ENCODE measurements at places on chromosomes 13 and 19.

DNA sequence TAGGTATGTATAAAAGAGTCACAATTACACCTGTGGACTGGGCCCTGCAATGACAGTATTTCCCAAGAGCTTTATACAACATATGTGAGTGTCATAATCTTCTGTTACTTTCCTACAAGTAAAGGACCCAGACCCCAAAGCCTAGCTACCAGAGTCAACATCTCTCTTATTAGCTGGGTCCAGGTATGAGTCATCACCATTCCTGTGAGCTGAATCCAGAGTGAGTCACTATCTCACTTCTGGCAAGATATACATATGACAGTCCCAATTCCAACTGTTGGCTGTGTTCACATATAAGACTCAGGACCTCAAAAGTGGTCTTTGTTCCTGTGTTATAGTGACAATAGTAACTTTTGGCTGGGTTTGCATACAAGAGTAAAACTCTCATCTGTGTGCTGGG is 46.7 kb downstream of the ZNF729 start:
- DNase-seq: no peak

DNA sequence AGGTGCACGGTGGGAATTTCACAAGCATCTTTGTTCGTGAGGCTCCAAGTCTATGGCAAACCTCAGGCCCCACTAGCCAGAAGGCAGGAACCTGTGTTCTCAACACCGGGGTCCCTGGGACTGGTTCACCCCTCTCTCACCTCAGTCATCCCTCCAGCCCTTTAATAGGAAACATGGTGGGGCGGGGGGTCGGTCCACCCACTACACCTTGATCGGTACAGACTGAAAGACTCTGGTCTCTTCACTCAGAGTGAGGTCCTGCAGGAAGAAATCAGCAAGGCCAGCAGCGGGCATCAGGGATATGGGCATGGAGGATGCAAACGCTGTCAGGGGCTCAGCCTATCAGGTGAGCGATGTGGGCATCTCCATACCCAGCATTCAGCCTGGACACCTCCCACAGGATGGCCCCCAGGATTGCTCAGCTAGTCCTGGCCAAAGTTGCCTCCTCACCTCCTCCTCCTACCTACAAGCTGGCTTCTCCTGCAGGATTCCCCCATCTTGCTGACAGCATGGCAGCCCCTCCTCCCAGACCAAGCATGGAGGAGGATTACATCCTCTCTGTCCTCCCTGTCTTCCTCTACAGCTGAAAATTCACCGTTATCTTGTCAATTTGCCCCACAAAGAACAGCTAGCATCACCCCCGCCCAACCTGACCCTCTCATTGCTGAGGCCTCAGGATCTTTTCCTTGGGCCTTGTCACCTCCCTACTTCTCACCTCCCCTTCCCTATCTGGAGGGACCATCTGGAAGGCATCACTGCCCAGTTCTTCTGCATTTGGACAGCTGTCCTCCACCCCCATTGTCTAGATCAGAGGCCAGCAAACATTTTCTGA is 37.3 kb upstream of the CD33 start:
- DNase-seq: no peak

GRCh38 chr13:110244071-110244830 is 62.7 kb downstream of the COL4A1 start:
- no peak for DNase-seq

- DNase-seq: no peak
Measured at GRCh38 chr19:35752746-35753350, 4.0 kb downstream of the HSPB6 start.

DNA sequence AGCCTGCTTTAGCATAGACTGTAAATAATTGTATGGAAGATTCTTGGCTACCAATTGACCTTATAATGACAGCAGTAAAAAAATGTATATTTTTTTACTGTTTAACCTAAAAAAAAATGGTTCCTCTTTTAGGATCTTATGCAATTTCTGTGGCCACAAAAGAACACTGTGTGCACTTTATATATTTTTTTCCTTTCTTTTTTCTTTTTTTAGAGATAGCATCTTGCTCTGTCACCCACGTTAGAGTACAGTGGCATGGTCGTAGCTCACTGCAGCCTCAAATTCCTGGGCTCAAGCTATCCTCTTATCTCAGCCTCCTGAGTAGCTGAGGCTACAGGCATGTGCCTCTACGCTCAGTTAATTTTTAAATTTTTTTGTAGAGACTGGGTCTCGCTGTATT is 6.1 kb downstream of the FLT3 start:
- no peak for DNase-seq

GRCh38 chr13:39957868-39958677 is 302.6 kb downstream of the COG6 start:
- no peak for DNase-seq

GRCh38 chr13:39149896-39150295 is 111.6 kb downstream of the NHLRC3 start:
- no peak for DNase-seq

- DNase-seq: no peak
Measured at GRCh38 chr19:57682226-57682766, 519 bp downstream of the ZNF551 start.

- DNase-seq: no peak
Measured at GRCh38 chr13:114258589-114258988, 22.8 kb upstream of the UPF3A start.

DNA sequence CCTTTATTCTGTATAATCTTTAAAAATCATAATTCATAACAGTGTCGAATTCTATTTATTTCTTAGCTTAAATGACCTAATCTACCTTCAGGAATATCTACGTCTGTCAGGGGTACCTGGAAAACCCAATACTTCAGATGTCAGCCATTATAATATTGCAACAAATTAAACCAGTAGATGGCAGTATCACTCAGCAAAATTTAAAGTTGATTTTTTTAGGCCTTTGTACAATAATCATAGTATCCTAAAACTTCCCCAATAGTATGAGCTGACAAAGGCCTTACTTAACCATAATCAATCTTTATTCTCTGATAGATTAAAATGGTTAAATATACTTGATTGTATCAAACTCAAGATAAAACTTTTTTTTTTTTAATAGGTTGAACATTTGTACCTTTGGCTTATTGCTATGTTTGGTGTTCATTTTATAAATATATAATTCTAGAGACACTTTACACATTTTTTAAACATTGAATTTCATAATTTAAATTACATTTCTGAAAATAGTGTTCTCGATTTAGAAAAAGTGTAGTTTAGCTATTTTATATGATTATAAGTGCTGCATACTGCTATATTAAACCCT is 830.2 kb upstream of the SPRY2 start:
- DNase-seq: no peak

GRCh38 chr19:12796146-12797071 is 5.1 kb downstream of the JUNB start:
- DNase-seq: peak; percentile 47

DNA sequence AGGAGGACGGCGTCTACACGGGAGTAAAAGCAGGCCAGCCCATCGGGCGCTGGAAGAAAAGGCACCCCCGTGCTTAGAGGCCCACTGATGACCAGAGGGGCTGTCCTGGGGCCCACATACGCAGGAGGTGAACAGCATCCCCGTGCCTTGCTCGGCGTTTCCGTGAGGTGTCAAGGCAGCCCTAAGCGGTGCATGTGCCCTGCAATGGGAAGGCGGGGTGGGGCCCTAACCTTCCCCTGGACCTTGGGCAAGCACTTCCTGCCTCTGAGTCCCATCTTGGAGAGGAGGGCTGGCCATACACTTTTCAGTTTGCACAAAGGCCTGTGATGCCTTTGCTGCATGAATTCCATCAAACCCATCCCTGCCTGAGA is 47.8 kb upstream of the ATP11A start:
- DNase-seq: no peak

GRCh38 chr19:3945838-3946237 is 13.0 kb downstream of the NMRK2 start:
- no peak for DNase-seq

DNA sequence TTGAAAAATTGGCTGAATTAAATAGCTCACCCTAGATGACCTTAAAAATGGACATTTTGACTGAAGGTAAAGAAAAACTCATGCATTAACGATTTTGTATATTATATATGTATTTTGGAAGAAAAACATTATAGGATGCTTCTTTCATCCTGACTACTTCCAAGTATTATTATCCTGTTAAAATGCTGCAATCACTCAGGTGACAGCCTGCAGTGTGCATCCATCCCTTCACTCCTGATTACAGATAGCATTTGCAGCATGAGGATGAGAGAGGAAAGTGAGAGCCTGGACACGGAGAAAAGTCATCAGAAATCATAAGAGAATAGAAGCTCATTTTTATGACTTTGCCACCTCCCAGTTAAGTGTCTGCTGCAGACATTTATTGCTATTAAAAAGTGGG is 1055.6 kb downstream of the PCDH17 start:
- DNase-seq: no peak

DNA sequence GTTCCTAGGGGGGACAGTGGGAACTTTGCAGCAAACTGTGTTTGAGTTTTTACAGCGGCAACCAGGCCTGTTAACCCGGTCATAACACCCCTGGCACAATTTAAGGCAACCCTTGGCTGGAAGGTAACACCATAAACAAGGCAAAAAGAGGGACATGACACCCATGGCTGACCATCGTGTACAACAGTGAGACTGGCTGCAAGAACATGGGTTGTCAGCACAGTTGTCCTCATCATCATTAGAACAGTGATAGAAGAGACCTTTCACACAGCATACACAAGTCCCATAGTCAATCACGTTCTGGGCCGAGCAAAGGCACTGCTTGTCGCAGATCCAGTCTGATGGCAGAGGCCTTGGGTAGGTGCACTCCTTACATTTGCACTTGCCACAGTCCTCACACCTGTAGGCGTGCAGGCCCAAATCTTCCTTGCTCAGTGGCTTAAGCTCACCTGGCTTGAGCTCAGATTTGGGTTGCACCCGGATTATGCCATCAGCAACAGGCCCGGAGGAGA is 4.1 kb downstream of the SPRY2 start:
- no peak for DNase-seq

DNA sequence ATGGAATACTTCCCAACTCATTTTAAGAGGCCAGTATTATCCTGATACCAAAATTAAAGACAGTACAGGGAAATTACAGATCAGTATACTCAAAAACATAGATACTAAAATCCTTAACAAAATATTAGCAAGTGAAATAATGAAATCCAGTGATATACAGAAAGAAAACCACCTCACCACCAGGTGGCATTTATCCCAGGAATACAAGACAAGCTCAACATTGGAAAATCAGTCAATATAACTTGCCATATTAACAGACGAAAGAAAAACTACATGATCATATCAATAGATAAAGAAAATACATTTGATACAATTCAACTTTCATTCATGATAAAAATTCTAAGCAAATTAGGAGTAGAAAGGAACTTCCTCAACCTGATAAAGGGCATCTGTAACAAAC is 6.7 kb upstream of the GNA15 start:
- DNase-seq: no peak

- DNase-seq: no peak
Measured at GRCh38 chr19:13329766-13330165, 176.5 kb downstream of the CACNA1A start.

GRCh38 chr19:42407816-42408175 is 17.7 kb upstream of the CNFN start:
- no peak for DNase-seq

DNA sequence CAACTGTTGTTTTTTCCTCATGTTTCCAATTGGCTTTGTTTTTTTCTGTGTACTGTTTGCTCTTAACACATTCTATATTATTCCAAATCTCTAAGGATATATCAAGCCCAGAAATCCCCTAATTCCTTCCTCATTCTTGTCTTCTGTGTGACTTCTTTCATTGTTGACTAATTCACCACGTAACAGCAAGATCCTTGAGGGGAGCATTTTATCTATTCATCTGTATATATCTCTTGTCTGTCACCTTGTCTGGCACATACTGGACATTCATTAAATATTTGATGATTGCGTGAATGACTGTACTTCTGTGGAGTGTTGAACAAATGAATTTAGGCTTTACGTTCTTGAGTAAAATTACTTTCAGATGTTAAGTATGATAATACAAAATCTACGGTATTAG is 44.8 kb upstream of the OLFM4 start:
- DNase-seq: no peak

GRCh38 chr19:10736916-10737551 is 19.2 kb downstream of the DNM2 start:
- DNase-seq: no peak

DNA sequence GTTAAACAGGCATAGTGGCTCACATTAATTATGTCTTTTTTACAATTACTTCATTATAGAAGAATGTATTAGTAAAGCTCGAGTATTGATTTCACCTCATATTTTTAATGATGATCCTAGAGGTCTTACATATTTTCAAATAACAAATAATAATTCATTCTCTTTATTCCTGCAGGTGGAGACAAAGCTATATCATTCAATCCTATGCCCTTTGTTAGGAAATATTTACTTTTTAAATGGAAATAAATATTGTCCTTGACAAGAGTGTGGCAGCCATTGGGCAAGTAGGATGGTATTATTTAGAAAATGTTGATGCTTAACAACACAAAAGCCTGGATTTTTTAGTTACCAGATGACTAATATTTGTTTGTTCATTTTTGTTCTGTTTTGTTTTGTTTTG is 127.6 kb downstream of the COG6 start:
- DNase-seq: no peak

- DNase-seq: peak; percentile 20
Measured at GRCh38 chr19:47106821-47107201, 6.8 kb downstream of the ZC3H4 start.

- no peak for DNase-seq
Measured at GRCh38 chr13:109584844-109585361, 201.5 kb downstream of the IRS2 start.

DNA sequence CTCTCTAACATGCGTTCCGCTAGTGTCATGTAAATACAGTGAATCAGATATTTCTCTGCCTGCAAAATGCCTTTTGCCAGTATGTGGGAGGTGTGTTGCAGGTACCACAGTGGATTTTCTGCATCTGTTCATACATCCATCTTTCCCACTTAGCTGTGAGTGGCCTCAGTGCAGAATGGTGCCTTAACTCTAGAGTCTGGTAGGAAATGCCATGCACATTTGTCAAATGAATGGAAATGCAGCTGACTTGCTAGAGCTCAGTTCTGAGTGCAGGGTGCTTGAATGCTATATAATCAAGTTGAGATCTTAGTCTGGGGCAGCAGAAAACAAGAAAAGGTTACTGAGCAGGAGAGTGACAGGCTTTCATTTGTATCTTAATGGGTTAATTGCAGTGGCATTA is 68.2 kb downstream of the LRCH1 start:
- no peak for DNase-seq

- no peak for DNase-seq
Measured at GRCh38 chr13:77213644-77214043, 113.2 kb downstream of the MYCBP2 start.

GRCh38 chr13:45873491-45874325 is 22.2 kb upstream of the SIAH3 start:
- DNase-seq: no peak

GRCh38 chr13:113451951-113452421 is 1.3 kb downstream of the ADPRHL1 start:
- no peak for DNase-seq

Measured in T-helper 1 cell (primary cell).